ENCODE measurements at places on chromosomes 1 and 21.

DNA sequence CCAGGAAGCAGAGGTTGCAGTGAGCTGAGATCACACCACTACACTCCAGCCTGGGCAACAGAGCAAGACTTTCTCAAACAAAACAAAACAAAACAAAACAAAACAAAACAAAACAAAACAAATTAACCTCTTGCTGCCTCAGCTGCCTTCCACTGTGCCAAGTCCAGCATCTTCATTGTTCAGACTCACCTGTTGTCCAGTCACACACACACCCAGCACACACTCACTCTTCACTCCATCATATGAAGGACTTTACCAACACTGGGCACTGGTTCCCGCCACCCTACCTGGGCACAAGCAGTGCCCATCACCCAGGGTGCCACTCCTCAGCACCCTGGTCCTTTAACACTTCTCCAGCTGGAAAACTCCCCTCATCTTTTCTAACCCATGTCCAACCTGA, 14.6 kb downstream of the PYCR2 start:
- DNase-seq, result no peak

GRCh38 chr1:53392460-53392859, 64.6 kb upstream of the LRP8 start:
- DNase-seq, result no peak

DNA sequence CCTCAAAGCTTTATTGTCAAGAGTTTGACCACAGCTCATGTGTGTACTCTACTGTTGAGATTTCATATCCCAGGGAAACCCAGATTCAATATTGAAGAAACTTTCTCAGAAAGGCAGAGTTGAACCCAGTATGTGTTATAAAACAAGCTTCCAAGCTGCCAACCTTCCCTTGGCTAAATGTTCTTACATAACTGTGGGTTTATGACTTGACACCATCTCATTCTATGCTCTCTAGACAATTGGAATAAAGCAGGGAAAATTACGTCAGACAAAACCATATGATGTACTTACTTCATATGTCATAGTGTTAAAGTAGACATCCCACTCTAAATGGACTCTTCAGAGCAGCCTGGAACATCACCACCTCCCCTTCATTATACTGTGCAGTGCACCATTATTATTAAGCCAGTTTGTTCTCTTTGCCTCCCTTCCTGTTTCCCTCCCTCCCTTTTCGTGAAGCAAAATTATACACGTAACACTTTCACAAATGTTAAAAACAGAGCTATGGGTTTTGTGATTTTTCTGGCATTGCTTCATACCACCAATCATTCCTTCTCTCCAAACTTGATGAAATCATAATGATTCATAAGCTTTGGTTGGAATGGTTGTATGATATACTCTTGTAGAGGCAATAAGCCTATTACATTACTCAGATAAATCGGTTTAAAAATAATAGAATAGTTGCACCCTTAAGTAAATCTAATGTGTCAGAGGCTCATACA, 507.2 kb downstream of the LTN1 start:
- DNase-seq, result no peak

GRCh38 chr1:8416881-8417280, 99.0 kb downstream of the SLC45A1 start:
- DNase-seq, result no peak

GRCh38 chr1:36553591-36554322, 71.0 kb upstream of the CSF3R start:
- DNase-seq, result peak; percentile 52

- no peak for DNase-seq
These were observed 147.0 kb downstream of the VAV3 start for GRCh38 chr1:107817935-107818334.

DNA sequence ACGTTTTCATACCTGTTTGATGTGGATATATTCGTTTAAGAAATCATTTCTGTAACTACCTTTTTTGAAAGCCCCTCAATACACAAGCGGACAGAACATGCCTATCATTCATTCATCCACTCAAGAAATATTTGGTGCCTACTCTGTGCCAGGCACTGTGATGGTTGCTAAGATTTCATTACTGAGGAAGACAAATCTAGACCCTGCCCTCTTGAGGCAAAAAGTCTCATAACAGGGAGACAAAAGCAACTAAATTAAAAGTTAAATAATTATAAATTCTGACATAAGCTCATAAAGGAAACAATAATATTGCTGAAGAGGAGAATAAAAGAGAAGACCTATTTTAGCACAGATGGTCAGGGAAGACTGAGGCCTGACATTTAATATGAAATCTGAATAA, 203.5 kb upstream of the ZNHIT6 start:
- peak; percentile 7 for DNase-seq

- DNase-seq, result no peak
These were observed 260.3 kb downstream of the GRIK3 start for GRCh38 chr1:36773827-36774541.

GRCh38 chr1:155179112-155180031, 5.7 kb downstream of the TRIM46 start:
- no peak for DNase-seq

- no peak for DNase-seq
These were observed 24.3 kb downstream of the COL6A2 start for GRCh38 chr21:46122237-46122671.

DNA sequence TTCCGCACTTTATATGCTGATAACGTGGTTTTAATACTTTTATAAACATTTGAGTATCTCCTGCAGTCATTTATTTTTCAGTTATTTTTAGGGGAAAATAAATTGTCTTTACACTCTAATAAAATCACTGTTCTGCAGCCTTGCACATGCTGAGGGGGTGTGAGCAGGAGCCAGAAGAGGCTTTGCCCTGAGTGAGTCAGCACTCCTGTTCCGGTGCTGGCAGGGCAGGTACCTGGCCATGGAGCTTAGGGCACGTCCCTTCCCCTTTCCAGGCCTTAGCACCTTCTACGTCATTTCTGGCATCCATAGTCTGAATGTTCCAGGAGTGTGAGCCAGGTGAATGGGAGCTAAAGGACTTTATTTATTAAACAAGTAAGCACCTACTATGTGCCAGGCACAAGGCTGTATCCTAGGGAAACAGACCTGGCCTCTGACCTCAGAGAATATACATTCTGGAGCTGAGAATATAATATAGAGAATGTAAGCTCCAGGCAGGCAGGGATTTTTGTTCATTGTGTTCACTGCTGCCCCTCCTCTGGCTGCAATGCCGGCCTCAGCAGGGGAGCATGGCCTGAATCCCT, 402.9 kb downstream of the PTPRU start:
- DNase-seq, result no peak

GRCh38 chr1:13590486-13590885, 6.9 kb downstream of the PDPN start:
- no peak for DNase-seq

- no peak for DNase-seq
These were observed 26.2 kb downstream of the RSBN1 start for GRCh38 chr1:113786069-113786468.

GRCh38 chr21:46428987-46429710, 29.5 kb upstream of the DIP2A start:
- DNase-seq, result no peak

DNA sequence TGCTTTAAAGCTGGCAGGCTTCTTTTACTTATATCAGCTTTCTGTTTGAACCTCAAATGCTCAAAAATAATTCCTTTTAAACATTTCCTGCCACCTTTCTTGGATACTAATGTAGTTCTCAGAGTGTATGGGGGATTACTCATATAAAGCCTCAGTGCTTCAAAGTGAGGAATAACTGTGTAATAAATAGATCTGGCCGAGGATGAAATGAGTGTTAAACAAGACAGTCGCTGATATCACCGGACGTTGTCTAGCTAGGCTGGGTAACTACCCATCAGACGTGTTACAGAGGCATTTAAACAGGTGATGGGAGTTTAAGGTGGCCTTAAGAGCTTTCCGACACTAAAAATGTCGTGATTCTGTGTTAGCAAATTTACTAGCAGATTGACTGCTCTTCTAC, 53.1 kb downstream of the VANGL2 start:
- no peak for DNase-seq

DNA sequence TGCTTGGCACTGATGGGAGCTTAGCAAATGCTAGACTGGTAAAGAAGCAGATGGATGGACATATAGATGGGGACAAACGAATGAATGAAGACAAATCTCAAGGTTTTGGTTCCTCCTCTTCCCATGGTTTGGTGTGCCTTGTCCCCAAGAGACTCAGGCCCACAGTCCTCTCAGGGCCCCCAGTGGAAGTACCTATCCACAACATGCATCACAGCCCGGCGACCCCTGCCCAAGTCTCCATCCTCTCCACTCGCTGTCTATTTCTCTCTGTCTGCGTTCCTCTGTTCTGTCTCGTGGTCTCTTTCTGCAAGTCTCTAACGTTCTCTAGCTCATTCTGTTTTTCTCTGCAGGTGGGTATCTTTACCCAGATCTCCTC, 85.8 kb downstream of the GLIS1 start:
- no peak for DNase-seq

GRCh38 chr1:200980452-200980772, 43.1 kb downstream of the KIF21B start:
- no peak for DNase-seq

- no peak for DNase-seq
These were observed 3.6 kb downstream of the INTS11 start for GRCh38 chr1:1320666-1321448.

GRCh38 chr1:39969048-39969447, 14.1 kb downstream of the MFSD2A start:
- no peak for DNase-seq

GRCh38 chr1:37372302-37372701, 102.1 kb upstream of the ZC3H12A start:
- DNase-seq, result no peak

- no peak for DNase-seq
These were observed 1.0 kb downstream of the MARCKSL1 start for GRCh38 chr1:32334864-32335534.

GRCh38 chr1:29664711-29665110, 428.4 kb downstream of the PTPRU start:
- DNase-seq, result no peak

GRCh38 chr1:63888984-63889383, 115.2 kb downstream of the ROR1 start:
- DNase-seq, result no peak

DNA sequence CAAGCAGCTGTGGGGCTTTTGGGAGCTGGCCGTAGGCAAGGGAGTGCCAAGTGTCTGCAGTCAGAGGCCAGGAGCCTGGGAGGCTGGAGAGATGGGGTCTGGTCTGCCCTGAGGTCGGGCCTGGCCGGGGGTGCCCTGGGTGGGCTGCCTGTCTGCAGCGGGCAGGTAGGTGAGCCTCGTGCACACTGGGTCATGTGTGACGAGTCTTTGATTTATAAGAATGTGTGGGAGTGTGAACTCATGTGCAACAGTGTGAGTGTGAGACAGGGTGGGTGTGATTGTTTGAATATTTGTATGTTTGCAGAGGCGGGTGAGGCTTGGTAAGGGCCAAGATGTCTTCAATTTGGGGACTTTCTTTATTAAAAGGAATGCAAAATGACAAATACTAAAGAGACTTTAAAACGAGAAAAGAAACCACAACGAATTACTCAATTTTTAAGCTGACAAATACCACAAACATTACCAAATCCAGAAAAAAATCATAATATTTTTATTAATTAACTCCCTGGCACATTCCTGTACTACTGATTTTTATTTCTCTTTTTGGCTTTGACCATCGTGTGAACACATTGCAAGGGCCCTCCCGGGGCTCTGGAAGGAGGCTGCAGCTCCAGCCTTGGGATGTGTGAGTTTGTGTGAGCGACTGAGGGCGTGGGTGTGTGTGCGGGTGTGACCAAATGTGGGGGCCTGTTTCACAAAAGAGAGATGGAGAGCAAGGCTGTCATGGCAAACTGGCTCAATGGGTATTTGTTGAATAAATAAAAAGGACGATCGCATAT, 110.3 kb upstream of the WNT4 start:
- DNase-seq, result no peak

- peak; percentile 76 for DNase-seq
These were observed 68.4 kb downstream of the EPHB2 start for GRCh38 chr1:22778862-22779520.

DNA sequence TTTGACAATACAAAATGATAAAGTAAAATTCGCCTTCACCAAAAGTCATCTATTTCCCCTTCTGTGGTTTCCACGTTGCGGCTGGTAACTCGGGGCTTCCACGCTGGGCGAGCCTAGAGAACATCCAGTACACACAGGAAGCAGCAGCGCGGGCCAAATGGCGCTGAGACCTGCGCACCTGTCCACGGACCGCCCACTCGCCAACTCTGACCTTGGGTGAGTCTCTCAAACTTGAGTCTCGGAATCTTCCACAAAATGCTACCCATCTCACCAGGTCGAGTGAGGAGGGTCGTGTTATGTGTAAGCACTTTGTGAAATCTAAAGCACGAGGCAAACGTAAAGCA, 820 bp upstream of the TTF2 start:
- peak; percentile 73 for DNase-seq

DNA sequence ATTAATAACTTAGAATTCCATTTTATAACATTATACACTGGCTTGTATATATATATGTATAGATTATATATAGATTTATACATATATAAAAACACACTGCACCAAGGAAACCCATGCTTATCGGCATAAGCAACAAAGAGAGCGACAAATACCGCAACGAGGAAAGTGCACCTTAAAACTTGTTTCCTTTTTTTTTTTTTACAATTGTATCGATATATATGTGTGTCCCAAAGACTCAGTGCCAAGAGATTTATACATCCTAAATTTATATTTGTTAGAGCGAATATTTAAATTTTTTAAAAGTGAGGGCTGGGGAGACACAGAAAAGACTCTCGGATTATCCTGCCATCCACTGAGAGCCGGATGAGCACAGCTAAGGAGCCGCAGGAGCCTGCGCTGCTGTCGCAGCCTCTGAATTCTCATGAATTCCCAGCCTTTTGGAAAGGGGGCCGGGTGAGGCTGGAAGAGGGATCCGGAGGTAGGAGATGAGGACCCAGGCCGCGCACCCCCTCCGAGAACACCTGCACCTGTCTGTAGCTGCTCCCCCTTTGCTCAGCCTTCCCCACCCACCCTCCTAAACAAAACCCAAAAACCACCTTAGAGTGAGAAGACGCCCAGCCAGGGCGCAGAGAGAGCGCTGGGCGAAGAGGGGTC, 5.2 kb downstream of the DMRTA2 start:
- no peak for DNase-seq

DNA sequence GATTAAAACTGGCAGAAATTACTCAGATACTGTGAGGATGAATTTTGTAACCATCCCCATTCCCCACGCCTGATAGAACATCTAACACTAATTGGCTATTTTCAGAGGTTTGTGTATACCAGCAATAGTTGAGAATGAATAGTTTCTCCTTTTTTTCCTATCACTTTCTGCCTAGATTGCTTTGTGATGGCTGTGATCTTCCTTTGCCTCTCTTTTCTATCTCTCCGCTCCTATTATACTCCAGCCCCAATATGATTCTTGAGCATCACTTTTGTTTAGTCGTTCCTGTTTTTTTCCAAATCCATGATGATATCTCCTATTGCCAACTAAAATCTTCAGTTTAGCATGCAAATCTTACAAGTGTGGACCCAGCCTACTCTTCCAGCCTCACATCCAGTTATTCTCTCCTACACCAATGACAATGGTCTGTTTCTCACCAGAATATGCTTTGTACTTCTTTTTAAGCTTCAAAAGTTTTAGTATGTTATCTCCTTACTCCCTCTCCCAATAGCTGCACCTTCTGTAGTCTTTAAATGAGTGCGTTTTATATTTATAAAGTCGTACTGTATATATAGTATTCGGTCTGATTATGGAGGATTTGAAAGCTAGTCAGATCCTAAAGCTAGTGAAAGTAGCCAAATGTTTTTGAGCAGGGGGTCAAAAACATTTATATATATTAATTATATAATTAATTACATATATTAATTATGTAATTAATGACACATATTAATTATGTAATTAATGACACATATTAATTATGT, 25.2 kb downstream of the MAGI3 start:
- DNase-seq, result peak; percentile 43

GRCh38 chr1:48875552-48876329, 99.0 kb upstream of the BEND5 start:
- no peak for DNase-seq

- no peak for DNase-seq
These were observed 48.1 kb downstream of the SPATA46 start for GRCh38 chr1:162328512-162328911.
